ENCODE measurements at places on chromosomes 3 and 15. TPM values are rescaled to one million over a fixed set of nuclear protein-coding genes. Genes with fewer than 3 reads are reported as not detected.

SEMA6D gene
- total RNA-seq: 1.8 TPM

FGF7 gene
- total RNA-seq: 9.2 TPM

EBLN2 gene
- total RNA-seq: 0.89 TPM

C3orf22 gene
- total RNA-seq: not detected

PCOLCE2 gene
- 1.5 TPM for total RNA-seq

C2CD4A gene
- not detected for total RNA-seq

ELL3 gene
- total RNA-seq: 2.2 TPM

PDCD10 gene
- 46.2 TPM for total RNA-seq

SUCNR1 gene
- not detected for total RNA-seq

TCTA gene
- total RNA-seq: 15.5 TPM

All from bronchus fibroblast of lung (primary cell).